Naive thymus-derived CD4-positive, alpha-beta T cell (primary cell): ENCODE measurements at places on chromosomes 7 and 10. TPM values are rescaled to one million over a fixed set of nuclear protein-coding genes. Genes with fewer than 3 reads are reported as not detected.

Gene TRPV6
- total RNA-seq, result not detected

Gene GPR146
- total RNA-seq, result 10.1 TPM

Gene CLDN12
- 2.0 TPM for total RNA-seq

- H3K36me3 ChIP-seq, result no peaks in the 10 kb centered on the region
- H3K4me3 ChIP-seq, result no peak overlapping the region
- peaks cover 35% of the 10 kb centered on the region for H3K4me1 ChIP-seq
- H3K27me3 ChIP-seq, result no peaks in the 10 kb centered on the region
- no peak overlapping the region for H3K27ac ChIP-seq
- DNase-seq, result no peak
Measured at GRCh38 chr10:119316729-119317097, 109.3 kb downstream of the GRK5 start.

GRCh38 chr10:116045366-116046356 is 227.3 kb downstream of the GFRA1 start:
- no peaks in the 10 kb centered on the region for H3K27me3 ChIP-seq
- no peaks in the 10 kb centered on the region for H3K4me1 ChIP-seq
- no peak overlapping the region for H3K27ac ChIP-seq
- no peaks in the 10 kb centered on the region for H3K36me3 ChIP-seq
- DNase-seq, result no peak

DNA sequence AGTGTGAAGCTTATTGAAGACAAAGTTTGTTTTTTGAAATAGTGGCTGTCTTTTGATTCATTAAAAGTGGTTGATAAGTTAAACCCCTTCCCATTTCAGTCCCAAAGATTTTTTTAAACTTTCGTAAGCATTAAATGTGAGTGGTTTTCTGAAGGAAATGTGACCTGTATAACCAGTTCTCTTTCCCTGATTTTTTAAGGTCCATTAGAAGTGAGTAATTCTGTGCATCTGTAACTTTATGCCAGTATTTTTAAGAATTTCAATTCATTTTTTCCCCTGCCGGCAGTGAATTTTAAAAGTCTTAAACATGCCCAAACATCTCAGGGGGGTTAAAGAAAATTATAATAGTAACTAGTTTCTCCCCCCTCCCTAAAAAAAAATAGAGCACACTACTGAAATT is 254.6 kb upstream of the SP8 start:
- H3K27ac ChIP-seq, result no peak overlapping the region
- no peak for DNase-seq
- no peaks in the 10 kb centered on the region for H3K4me1 ChIP-seq
- H3K27me3 ChIP-seq, result no peaks in the 10 kb centered on the region

DNA sequence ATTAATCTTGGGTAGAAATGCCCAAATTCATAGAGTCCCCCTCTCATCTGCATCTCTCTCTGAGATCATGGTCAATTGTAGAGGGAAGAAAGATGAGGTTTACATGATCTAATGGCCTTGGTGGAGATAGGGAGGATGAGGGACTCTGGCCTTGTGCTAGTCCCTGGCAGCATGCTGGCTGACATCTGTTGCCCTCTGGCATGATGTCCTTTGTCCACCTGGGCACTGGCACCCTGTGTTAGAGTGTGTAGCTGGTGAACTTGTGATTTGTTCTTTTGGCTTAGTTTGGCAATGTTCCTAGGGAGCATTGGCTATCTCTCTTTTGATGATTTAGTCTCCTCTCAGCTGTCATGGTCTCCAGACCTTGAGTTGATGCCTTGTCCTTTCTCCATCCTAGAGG is 103.2 kb downstream of the DYNC1I1 start:
- H3K27me3 ChIP-seq, result no peaks in the 10 kb centered on the region
- no peaks in the 10 kb centered on the region for H3K36me3 ChIP-seq
- H3K4me3 ChIP-seq, result no peak overlapping the region
- no peak for DNase-seq
- H3K27ac ChIP-seq, result no peak overlapping the region

DNA sequence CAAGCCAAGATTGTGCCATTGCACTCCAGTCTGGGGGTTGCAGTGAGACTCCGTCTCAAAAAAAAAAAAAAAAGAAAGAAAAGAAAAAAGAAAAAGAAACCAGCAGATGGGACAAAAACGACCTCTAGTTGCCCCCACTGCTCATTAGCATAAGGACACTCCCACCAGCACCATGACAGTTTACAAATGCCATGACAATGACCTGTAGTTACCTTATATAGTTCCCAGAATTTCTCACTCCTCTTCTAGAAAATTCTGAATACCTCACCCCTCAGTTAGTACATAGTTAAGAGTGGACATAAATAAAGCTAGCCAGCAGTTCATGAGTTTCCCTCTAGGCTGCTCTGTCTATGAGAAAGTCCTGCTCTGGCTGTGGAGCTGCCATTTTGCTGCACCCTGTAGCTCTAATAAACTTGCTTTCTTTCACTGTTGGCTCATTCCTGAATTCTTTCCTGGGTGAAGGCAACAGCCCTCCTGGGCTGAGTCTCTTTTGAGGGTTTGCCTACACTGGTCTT is 276.8 kb upstream of the AKR1E2 start:
- H3K27ac ChIP-seq, result no peak overlapping the region
- no peak overlapping the region for H3K4me3 ChIP-seq
- no peak for DNase-seq
- H3K36me3 ChIP-seq, result no peaks in the 10 kb centered on the region
- peaks cover 3% of the 10 kb centered on the region for H3K27me3 ChIP-seq
- H3K4me1 ChIP-seq, result no peaks in the 10 kb centered on the region

DNA sequence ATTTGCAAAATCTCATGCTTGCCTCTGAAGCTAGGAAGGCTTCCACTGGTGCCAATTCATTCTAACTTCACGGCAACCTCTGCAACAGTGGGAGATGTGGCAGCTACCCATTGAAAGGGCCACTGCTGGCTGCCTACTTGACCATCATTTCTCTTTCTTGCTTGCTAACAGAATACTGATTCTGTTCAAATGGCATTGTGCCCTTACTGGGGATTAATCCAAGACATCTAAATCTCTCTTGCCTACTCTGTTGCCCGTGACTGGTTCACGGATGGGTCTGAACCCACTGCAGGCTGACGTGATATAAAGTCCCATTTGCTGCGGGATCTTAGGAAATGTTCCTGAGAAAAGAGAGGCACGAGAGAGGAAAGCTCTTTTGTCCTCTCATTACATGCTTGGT is 51.3 kb upstream of the GSDME start:
- H3K36me3 ChIP-seq, result peaks cover 8% of the 10 kb centered on the region
- no peak overlapping the region for H3K4me3 ChIP-seq
- DNase-seq, result no peak
